Fibroblast of upper back skin (primary cell): ENCODE measurements at places on chromosomes 2 and 18.

GRCh38 chr2:74828543-74828942, 5.4 kb upstream of the HK2 start:
- DNase-seq: no peak

DNA sequence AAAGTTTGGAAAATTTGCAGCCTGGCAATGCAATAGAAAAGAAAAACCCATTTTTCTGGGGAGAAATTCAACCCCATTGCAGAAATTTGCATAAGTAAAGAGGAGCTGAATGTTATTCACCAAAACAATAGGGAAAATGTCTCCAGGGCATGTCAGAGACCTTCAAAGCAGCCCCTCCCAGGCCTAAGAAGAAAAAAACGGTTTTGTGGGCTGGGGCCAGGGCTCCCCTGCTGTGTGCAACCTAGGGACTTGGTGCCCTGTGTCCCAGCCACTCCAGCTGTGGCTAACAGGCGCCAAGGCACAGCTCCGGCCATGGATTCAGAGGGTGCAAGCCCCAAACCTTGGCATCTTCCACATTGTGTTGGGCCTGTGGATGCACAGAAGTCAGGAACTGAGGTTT, 224.5 kb downstream of the TXNL1 start:
- DNase-seq: no peak

DNA sequence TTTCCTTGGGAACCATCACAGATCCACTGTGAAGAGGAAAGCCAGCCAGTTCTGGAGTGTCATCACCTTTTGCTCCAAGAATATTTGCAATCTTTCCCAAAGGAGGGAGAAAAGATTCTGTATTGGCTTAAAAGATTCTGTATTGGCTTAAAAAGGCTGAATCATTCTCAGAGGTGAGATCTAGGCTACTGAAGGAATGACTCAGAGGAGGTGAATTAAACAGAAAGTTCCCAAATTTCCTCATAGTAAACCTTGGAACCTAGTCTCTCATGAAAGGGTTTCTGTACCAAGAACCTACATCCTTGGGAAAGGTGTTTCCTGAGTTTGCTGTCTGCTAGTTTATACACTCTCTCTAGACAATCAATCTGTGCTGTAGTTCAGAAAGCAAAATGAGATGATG, 34.1 kb upstream of the GRB14 start:
- DNase-seq: peak; percentile 27

GRCh38 chr18:23599809-23600208, 13.5 kb upstream of the NPC1 start:
- no peak for DNase-seq

GRCh38 chr18:9714266-9715087, 6.4 kb downstream of the RAB31 start:
- DNase-seq: no peak

DNA sequence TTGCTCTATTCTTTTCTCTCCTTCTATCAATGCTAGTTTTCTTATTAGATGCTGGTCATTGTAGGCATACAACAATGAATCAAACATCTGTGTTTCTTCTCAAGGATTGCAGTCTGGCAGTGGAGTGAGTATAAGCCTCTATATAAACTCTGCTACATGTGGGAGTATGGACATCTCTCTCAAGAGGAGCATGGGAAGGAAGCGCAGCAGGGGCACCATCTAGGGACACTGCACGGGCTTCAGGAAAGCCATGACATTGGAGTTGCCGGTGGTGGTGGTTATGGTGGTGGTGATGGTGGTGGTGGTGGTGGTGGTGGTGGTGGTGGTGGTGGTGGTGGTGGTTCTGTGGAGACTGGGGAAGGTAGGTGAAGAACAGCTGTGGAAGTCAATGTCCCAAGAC, 462.6 kb downstream of the RNF144A start:
- DNase-seq: no peak

GRCh38 chr18:69725855-69726508, 221.7 kb downstream of the CD226 start:
- no peak for DNase-seq
